ENCODE measurements at places on chromosomes 7 and 10.

- no peak for DNase-seq
These were observed 43.5 kb upstream of the LSM8 start for GRCh38 chr7:118140468-118140867.

DNA sequence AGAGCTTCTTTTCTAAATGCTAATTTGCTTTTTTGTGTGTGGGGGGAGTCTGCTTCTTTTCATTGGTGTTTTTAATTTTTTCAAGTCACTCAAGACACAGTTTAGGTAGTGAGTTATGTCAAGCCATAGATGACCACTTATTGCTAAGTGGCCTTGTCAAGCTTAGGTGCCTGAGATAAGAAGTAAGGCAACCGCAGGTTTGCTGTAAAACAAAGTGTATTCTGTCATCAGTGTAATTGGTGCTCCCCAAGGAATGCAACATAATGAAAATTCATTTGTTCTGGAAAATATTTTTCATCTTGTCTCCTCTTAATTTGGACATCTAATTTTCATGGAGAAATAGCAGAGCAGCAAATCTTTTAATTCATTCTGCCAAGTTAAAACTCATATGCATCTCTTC, 249.6 kb downstream of the EXOC4 start:
- DNase-seq: no peak

DNA sequence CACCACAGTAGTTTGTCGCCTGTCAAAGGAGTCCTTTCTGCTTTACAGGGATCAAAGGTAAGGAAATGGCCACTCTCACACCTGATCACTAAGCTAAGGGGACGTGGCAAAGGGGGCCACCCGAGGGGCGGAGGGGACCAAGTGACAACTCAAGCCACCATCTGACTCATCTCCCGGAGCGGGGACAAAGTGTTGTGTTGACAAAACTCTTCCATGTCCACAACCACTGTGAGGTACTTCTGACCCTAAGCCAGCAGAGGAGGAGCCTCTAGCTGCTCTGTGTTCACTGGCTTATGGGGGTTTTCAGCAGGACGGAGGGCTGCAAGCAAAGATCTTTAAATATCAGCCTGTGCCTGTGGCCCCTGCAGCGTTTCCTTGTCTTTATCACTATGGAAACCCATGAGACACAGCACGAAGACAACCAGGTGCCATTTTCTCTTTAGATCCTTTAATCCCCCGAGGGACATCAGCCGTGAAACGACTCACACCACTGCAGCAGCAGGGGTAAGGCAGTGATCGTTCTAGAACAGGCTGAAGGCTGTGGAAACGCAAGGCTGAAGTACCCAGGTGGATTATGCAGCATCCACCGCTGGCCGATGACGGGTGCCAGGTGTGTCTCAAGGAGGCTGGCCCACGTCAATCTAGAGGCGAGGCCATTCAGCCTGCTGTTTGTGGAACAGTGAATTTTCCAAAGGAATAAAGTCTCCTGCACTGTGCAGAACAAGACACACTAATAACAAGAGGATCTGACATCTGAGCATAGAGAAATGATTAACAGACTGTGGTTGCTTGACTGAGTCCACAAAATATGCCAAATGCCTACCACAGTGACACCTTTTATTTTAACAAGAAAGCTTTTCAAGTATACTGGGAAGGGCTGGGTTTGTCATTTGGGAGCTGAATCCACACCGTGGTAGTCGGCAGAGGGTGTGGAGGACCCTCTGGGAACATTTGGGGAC, 26.6 kb upstream of the DDC start:
- no peak for DNase-seq

DNA sequence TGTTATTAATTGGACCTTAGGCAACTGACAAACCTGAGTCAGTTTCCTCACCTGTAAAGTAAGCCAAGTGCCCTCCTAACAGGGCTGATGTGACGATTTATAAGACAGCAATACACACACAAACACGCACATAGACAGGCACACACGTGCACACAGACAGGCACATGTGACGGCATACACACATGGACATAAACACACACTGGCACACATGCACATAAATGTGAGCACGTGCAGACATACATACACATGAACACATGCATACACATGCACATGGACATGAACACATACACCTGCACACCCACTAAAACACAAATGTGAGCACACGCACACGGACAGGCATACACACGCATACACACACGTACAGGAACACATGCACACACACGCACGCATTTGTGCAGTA, 148.9 kb downstream of the PRKCQ start:
- DNase-seq: no peak
